ENCODE measurements at places on chromosomes 4 and X. TPM values are rescaled to one million over a fixed set of nuclear protein-coding genes. Genes with fewer than 3 reads are reported as not detected.

TAF7L gene
- total RNA-seq: not detected

MAGEA1 gene
- total RNA-seq: not detected

NXF3 gene
- not detected for total RNA-seq

MSX1 gene
- total RNA-seq: not detected

GSX2 gene
- not detected for total RNA-seq

DSPP gene
- not detected for total RNA-seq

HTRA3 gene
- not detected for total RNA-seq

PDE6B gene
- 15.4 TPM for total RNA-seq

GAGE2A gene
- total RNA-seq: not detected

METAP1 gene
- total RNA-seq: 36.7 TPM

SGMS2 gene
- 0.28 TPM for total RNA-seq

CHRDL1 gene
- not detected for total RNA-seq

DRP2 gene
- 0.08 TPM for total RNA-seq

ALB gene
- not detected for total RNA-seq

SPACA5B gene
- total RNA-seq: not detected

STPG2 gene
- total RNA-seq: 0.47 TPM

DCLK2 gene
- not detected for total RNA-seq

SLC30A9 gene
- 31.5 TPM for total RNA-seq

CDS1 gene
- 0.67 TPM for total RNA-seq

HTN1 gene
- not detected for total RNA-seq

USP17L21 gene
- total RNA-seq: not detected

ATP5ME gene
- 137 TPM for total RNA-seq

FAM149A gene
- total RNA-seq: 0.58 TPM

THAP9 gene
- total RNA-seq: 3.7 TPM

NKX6-1 gene
- total RNA-seq: not detected

RADX gene
- total RNA-seq: 15.6 TPM

MRFAP1L1 gene
- total RNA-seq: 134 TPM

TRO gene
- total RNA-seq: 2.2 TPM

CYP4V2 gene
- 45.5 TPM for total RNA-seq

APBB2 gene
- 0.58 TPM for total RNA-seq

SRPX2 gene
- total RNA-seq: not detected

NWD2 gene
- not detected for total RNA-seq

CLDN34 gene
- total RNA-seq: not detected

SH3BP2 gene
- total RNA-seq: 37.9 TPM

S100G gene
- not detected for total RNA-seq

MOB1B gene
- total RNA-seq: 10.2 TPM

XAGE1A gene
- not detected for total RNA-seq

WAS gene
- total RNA-seq: 110 TPM

SLC16A2 gene
- total RNA-seq: 0.19 TPM

ADGRG4 gene
- total RNA-seq: not detected

UGT2B15 gene
- not detected for total RNA-seq

TSPAN5 gene
- total RNA-seq: 17.4 TPM

POU4F2 gene
- total RNA-seq: not detected

RAB41 gene
- total RNA-seq: not detected

ADH1A gene
- not detected for total RNA-seq

COX7B2 gene
- not detected for total RNA-seq

RAP2C gene
- total RNA-seq: 28.2 TPM

RHOXF1 gene
- 1.7 TPM for total RNA-seq

ALG13 gene
- 79.1 TPM for total RNA-seq

WDR44 gene
- total RNA-seq: 20.5 TPM

RPS6KA6 gene
- 0.39 TPM for total RNA-seq

RNF212 gene
- 2.4 TPM for total RNA-seq

BEX4 gene
- 38.9 TPM for total RNA-seq

ZNF157 gene
- total RNA-seq: 0.87 TPM

HADH gene
- total RNA-seq: 20.0 TPM

XPNPEP2 gene
- total RNA-seq: 0.32 TPM

IL13RA2 gene
- not detected for total RNA-seq

PABPC4L gene
- not detected for total RNA-seq

MAGEB1 gene
- total RNA-seq: not detected

IL3RA gene
- total RNA-seq: not detected

Data from CD4-positive, alpha-beta memory T cell (primary cell).